Stimulated activated CD4-positive, alpha-beta T cell treated with anti-CD3 and anti-CD28 coated beads, Interleukin-4, amount 100 ng/mL, for 48 hours (primary cell): ENCODE measurements at places on chromosomes 16 and 17.

DNA sequence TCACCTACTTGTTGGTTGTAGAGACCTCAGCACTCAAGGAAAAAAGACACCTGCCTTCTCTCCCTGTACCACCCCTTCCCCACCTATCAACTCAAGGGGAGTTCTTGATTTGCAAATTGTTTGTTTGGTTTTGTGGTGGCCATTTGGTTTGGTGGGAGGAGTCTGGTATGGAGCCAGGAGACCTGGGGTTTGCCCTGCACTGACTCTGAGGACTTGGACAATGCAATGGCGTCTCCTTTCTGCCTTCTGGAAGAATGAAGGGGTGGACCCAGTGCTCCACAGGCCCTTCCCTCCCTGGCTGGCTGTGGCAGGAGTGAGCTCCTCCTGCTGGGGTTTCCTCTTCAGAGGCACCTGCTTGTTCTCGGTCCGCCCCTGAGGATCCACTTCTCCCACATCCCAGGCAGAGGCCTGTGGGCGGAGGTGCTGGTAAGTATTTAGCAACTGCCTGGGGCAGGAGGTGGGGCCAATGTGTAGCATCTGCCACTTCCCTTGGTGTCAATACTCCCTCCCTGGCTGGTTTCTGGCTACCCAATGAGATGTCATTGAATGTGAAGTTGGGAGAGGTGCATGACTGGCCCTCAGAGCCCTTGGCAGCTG lies 164.5 kb downstream of the NTN1 start:
- DNase-seq, result no peak

DNA sequence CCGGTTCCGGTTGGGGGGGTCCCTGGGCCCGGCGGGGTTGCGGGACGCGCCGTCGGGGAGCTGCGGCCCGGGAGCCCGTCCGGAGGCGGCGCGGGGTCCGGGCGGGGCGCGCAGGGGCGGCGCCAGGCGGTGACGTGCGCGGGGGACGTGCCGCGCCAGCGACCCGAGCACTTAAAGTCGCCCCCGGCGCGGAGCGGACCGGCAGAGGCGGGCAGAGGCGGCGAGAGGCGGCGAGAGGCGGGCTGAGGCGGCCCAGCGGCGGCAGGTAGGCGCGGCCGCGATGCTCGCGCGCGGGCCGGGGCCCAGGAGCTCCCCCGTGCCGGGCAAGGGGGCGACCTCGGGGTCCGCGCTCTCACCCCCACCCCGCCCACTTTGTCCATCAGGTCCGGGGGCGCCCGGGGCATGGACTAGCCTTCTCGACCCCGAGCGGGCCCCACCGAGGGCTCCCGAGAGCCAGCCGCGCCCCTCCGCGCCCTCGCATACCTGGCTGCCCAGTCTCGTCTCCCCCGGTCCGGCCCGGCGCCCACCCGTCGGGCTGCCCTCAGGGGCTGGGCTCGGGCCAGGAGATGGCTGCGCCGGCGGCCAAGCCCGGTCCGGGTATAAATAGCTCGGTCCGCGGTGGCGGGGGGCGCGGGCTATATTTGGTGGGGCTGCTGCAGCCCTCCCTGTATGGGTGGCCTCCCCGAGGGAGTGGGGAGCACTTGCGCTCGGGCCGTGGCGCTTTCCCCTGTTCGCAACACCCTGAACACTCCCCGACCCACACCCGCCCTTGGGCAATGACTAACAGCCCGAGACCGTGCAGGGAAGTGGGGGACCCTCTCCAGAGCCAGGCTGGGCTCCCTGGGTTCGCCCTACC lies at the start of gene SLC16A3:
TSS of gene SLC16A3 (plus strand) at position 201 of the 856 bp plus-strand sequence. CDS start 6,967 bp downstream, outside the sequence.
- DNase-seq, result peak; percentile 55

- no peak for DNase-seq
Measured at GRCh38 chr17:80960037-80960796, 31.4 kb upstream of the CHMP6 start.

GRCh38 chr16:78220571-78220970 lies 121.1 kb downstream of the WWOX start:
- no peak for DNase-seq

GRCh38 chr16:27503662-27504061 lies 46.1 kb downstream of the GTF3C1 start:
- DNase-seq, result no peak

GRCh38 chr17:33019161-33019890 lies 27.7 kb downstream of the SPACA3 start:
- no peak for DNase-seq

- DNase-seq, result no peak
Measured at GRCh38 chr17:79968116-79968515, 67.6 kb downstream of the TBC1D16 start.

- DNase-seq, result peak; percentile 37
Measured at GRCh38 chr17:42248351-42249179, 27.6 kb downstream of the STAT5B start.

GRCh38 chr17:17560975-17561374 lies 30.5 kb downstream of the PEMT start:
- no peak for DNase-seq

DNA sequence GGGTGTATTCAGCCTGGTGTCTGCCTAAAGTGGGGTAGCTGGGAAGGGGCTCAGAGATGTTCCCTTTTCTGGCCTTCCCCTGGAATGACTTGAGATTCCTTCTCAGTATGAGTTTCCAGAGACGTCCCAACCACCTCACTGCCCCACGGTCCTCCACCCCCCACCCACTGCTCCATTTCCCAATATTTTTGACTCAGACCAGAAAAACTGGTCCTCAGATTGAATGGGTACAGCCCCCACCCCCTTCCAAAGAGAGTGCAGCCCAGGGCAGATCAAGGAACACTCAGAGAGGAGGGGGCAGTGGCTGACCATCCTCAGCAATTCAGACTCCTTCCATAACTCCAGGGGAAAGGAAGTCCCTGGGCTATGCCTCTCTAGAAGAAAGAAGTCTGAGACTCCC lies 3.2 kb downstream of the ACLY start:
- no peak for DNase-seq

DNA sequence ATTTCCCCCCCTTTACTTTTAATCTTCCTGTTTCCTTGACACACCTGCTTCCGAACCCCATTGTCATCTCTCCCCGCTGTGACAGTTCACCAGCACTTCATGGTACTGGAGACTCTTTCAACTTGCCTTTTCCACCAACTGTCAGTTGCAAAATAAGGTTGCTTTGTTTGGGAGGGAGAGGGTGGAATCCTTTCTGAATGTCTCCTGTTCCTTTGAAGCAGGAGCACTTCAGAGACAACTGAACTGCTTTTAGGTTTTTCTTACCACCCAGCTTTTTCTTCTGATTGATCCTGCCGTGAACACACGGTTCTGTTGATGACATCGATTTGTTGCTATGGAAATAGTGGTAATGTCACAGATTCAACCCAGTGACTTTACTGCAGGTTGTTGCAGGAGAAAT lies 42.0 kb downstream of the RPA1 start:
- DNase-seq, result no peak
